ENCODE measurements at places on chromosomes 3 and 15.

DNA sequence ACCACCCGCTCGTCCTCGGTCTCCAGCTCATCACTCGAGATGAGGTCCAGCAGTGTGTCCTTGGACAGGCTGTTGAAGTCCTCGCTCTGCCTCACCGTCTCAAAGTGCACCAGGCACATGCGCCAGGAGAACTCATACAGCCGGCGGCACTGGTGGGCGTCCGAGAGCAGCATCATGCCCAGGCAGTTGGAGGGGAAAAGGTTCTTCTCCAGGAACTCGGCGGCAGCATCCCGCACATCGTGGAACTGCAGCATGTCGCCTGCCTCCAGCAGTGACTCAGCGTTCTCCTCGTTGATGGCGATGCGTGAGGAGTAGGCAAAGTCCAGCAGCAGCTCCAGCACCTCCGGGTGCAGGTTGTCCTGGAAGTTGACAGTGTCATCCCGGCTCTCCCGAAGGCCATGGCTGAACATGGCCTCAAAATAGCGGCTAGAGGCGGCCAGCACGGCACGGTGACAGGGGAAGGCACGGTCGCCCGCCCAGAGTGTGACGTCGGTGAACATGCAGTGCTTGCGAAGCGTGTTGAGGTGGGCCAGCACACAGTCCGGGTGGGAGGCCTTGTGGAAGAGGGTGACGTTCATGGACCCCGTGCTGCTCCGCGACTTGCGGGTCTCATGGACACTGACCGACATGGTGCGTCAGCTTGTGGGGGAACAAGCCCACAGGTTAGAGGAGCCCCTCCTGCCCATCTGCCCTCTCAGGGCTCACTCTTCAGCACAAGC, 25.4 kb downstream of the KLHL25 start:
- DNase-seq = no peak

GRCh38 chr3:99286266-99286845, 352.0 kb upstream of the COL8A1 start:
- no peak for DNase-seq

DNA sequence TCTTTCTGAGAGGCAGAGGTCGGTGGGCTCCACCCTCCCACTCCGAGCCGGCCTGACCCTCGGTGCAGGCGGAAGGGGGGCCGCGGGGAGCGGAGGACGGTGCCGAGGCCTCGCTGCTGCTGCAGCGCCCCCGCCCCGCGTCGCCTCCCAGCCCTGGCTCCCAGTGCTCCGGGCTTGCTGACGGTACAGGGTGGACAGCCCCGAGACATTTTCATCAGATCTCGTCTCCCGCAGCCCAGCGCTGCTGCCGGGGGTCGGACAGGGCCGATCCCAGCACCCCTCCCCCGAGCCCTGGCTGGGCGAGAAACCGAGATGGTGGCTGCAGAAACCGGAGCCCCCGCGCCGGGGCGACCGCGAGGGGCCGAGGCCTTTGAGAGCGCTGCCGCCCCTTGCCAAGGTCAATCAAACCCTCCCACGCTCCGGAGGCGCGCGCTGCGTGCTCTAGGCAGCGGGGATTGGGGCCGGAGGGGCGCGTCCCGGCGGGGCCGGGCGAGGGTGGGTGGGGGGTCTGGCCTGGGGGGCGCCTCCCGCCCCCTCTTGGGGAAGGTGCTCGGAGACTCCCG, 42.5 kb downstream of the EPHB3 start:
- no peak for DNase-seq

DNA sequence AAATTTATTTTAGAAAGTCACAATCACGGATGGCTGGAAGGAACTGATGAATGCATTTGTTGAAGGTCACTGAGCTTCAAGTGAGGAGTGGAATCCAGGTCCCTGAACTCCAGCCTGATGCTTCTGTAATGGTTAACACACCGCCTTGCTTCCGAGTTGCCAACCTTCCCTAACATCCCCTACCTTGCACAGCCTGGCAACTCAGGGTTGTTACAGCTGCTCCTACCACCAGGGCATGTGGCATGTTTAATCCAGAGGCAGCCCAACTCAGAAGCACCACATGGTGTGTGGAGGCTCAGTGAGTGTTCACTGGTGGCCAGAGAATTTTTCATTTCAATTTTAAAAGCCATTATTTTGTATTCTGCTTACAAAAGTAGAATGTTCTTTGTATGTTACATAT, 4.9 kb downstream of the TM2D3 start:
- DNase-seq = no peak

- DNase-seq = no peak
Observed at GRCh38 chr15:76799760-76800159, 105.4 kb downstream of the SCAPER start.

GRCh38 chr3:147903026-147903425, 493.9 kb downstream of the ZIC1 start:
- DNase-seq = no peak

- no peak for DNase-seq
Observed at GRCh38 chr3:128590948-128591347, 59.7 kb downstream of the RPN1 start.

GRCh38 chr3:111737706-111738086, 121.4 kb upstream of the PHLDB2 start:
- no peak for DNase-seq

- no peak for DNase-seq
Observed at GRCh38 chr3:11250902-11251806, 21.0 kb upstream of the ATG7 start.

GRCh38 chr3:38154033-38154494, 11.3 kb upstream of the OXSR1 start:
- DNase-seq = no peak

DNA sequence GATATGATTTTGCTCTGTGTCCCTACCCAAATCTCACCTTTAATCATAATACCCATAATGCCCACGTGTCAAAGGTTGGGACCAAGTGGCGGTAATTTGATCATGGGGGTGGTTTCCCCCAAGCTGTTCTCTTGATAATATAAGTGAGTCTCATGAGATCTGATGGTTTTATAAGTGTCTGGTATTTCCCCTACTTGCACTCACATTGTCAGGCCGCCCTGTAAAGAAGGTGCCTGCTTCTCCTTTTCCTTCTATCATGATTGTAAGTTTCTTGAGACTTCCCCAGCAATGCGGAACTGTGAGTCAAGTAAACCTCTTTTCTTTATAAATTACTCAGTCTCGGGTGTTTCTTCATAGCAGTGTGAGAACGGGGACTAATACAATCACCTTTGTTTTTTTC, 279.8 kb downstream of the ARPP21 start:
- DNase-seq = no peak

- no peak for DNase-seq
Observed at GRCh38 chr3:127457546-127458145, 132.9 kb downstream of the TPRA1 start.
